ENCODE measurements at places on chromosomes 4 and X.

GRCh38 chr4:89807441-89808140 lies 29.4 kb downstream of the SNCA start:
- DNase-seq = no peak

DNA sequence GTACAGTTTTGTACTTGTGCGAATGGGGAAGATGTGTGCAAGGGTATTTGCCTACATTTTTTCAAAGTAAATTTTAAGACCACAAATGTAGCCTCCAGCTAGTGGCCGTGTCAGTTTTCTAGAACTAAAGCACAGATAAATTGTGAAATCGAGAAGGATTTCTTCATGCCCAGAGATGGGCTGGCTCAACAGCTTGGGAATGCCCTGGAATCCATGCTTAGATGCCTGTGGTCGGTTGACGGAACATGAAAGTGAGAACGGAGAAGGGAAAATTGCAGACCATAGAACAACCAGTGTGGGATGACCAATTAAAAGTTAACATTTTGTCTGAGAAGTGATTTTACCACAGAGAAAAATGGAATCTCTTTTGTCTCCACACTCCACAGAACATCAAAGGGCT lies 73.2 kb upstream of the VCX2 start:
- DNase-seq = no peak

DNA sequence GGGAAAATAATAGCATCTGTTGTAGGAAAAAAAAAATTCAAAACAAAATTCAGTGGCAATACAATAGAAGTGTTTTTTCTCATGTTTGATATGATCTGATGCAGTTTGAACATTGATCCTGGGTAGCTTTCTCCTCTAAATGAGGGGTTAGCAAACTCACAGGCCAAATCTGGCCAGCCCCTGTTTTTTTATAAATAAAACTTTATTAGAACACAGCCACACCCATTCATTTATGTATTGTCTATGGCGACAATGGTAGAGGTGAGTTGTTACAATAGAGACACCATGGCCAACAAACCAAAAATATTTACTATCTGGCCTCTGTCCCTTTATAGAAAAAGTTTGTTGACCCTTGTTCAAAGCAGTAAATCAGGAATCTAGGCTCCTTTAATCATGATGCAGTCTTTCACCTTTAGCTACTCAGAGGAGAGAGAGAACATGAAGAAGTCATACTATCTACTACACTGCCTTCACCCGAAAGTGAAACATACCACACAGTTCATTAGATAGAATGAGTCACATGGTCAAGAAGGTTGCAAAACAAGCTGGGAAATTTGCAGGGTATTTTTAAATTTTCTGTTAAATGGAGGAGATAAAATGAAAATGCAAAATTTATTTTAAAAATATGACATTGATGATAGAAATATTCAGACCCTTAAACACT lies 186.6 kb upstream of the MAOA start:
- no peak for DNase-seq

- no peak for DNase-seq
Measured at GRCh38 chrX:123324625-123325024, 140.5 kb downstream of the GRIA3 start.

DNA sequence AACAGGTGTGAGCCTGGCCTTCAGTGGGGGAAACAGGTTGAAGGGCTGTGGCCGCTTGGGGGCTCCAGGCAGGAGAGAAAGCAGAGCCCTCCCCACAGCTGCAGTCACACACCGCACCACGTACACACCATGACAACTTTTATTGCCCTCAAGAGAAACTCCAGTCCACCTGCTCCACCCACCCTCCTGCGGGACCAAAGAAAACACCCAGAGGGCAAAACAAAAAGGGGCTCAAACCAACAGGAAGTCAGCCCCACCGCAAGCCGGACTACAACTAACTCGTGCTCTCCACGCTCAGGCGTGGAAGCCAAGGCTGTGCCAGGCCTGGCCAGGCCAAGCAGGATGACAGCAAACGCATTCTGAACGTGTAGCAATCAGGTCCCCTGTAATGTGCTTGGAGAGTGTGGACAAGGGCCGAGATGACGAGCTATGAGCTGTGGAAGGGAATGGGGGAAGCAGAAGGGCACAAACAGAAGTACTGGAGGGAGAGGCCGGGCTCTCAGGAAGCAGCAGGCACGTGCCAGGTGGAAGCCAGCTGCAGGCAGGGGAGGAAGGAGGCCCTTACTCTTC lies 12.7 kb downstream of the SLC6A8 start:
- no peak for DNase-seq

- no peak for DNase-seq
Measured at GRCh38 chr4:67587156-67587555, 28.6 kb downstream of the STAP1 start.

- peak; percentile 26 for DNase-seq
Measured at GRCh38 chr4:184437565-184438265, 36.6 kb downstream of the IRF2 start.

GRCh38 chr4:54513204-54513603 lies 144.6 kb upstream of the KIT start:
- DNase-seq = no peak

- DNase-seq = no peak
Measured at GRCh38 chrX:149298111-149298510, 207.0 kb downstream of the IDS start.

DNA sequence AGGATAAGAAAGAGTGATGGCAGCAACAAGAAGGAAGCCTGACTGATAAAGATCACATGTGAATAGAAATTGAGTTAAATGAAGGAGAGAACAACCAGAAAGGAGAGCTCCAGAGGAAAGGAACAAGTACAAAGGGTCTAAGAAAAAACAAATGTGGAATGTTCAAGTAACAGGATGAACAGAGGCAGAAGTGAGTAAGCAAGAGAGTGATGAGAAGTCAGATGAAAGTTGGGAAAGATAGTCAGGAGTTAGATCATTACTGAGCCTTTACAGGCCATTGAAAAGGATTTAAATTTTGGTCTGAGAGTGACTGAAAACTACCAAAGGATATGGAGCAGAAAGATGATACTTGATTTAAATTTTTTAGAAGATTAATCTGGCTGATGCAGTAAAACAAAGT lies 38.1 kb downstream of the NFXL1 start:
- no peak for DNase-seq
